ENCODE measurements at places on chromosomes 6 and 20. TPM values are rescaled to one million over a fixed set of nuclear protein-coding genes. Genes with fewer than 3 reads are reported as not detected.

Gene SERPINB6
- total RNA-seq = 163 TPM

Gene SLC13A3
- total RNA-seq = 5.7 TPM

DNA sequence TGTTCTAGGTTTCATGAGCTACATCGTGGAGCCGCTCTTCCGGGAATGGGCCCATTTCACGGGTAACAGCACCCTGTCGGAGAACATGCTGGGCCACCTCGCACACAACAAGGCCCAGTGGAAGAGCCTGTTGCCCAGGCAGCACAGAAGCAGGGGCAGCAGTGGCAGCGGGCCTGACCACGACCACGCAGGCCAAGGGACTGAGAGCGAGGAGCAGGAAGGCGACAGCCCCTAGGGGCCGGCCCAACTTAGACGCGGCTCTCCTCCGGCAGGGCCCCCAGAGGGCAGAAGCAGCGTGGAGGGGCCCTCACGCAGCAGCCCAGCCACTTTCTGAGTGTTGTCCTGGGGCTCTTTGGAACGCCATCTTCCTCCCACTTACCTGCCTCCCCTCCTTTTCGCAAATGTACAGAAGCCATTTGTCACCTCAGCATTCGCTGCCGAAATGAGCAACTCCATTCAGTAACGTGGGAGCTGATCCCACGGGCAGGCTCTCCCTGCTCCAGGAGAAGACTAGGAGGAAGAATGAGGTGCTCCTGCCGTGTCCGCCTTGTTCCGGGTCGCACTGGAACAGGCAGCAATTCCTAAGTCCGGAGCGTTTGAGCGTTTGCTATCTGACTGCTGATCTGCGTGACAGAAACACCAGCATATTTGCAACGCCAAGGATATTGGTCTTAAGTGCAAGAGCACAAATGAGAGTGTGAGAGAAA, 58.4 kb downstream of the MTFR2 start:
- no peak overlapping the region for H3K4me3 ChIP-seq
- no peaks in the 10 kb centered on the region for H3K27me3 ChIP-seq
- H3K27ac ChIP-seq = no peak overlapping the region
- H3K4me1 ChIP-seq = no peaks in the 10 kb centered on the region
- no peak for DNase-seq

- H3K4me1 ChIP-seq = peaks cover 14% of the 10 kb centered on the region
- no peak for DNase-seq
- H3K27me3 ChIP-seq = no peaks in the 10 kb centered on the region
- no peak overlapping the region for H3K4me3 ChIP-seq
These were observed 44.6 kb downstream of the RIN2 start for GRCh38 chr20:19802492-19803158.

DNA sequence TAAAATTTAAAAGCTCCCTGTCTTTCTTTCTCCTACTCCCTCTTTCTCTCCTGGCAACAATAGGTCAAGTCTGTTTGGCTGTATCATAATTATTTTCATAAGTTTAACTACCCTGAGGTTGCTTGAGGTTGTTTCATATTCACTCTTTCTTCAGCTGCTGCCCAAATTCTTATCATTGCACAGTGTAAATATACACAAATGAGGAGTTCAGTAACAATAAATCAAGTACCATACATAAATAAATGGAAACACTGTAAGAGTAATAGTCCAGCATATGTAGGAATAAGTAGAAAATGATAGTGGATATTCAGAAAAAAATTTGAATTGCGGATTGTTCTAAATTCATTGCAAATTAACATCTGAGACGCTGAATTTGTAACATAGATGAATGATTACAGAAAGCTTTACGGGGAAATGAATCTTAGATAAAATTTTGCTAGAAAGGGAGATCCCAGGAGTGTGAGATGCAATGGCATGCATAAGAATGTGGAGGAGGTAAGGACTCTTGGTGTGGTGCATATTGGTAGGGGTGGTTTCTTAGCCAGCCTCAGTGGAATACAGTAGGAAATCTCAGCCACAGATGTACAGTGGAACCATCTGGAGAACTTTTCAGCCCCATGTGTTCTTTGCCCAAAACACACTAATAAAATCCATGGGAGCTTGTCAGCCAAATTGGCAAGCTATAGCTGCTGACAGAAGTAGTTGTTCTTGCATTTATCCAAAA, 480.7 kb downstream of the HTR1B start:
- no peak overlapping the region for H3K27ac ChIP-seq
- DNase-seq = no peak
- no peak overlapping the region for H3K4me3 ChIP-seq
- no peaks in the 10 kb centered on the region for H3K36me3 ChIP-seq

DNA sequence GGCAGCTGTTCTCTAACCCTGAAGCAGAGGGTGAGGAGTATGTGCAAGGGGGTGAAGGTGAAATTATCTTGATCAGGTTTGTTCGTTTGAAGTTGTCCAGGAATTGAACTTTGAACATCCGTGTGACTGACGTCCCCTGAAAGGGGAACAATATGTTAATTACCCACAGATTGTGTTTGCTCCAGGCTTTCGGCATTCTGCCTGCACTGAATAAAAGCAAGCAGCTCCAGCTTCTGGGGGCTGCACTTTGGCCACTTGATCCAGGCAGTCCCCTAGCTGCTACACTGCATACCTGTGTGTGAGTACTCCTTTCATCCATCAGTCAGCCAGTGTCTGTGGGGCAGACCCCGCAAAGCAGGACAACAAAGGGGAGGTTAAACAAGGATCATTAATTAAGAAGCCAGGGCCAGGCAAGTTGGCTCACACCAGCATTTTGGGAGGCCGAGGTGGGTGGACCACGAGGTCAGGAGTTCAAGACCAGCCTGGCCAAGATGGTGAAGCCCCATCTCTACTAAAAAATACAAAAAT, 104.8 kb upstream of the BTN3A2 start:
- H3K27ac ChIP-seq = no peak overlapping the region
- H3K27me3 ChIP-seq = no peaks in the 10 kb centered on the region
- H3K4me3 ChIP-seq = no peak overlapping the region
- no peak for DNase-seq
- H3K36me3 ChIP-seq = no peaks in the 10 kb centered on the region
- H3K4me1 ChIP-seq = no peaks in the 10 kb centered on the region

- H3K4me1 ChIP-seq = no peaks in the 10 kb centered on the region
- H3K4me3 ChIP-seq = no peak overlapping the region
- H3K27ac ChIP-seq = no peak overlapping the region
- H3K36me3 ChIP-seq = no peaks in the 10 kb centered on the region
- DNase-seq = peak; percentile 91
- H3K27me3 ChIP-seq = no peaks in the 10 kb centered on the region
These were observed 11.5 kb upstream of the MEP1A start for GRCh38 chr6:46781478-46782378.

DNA sequence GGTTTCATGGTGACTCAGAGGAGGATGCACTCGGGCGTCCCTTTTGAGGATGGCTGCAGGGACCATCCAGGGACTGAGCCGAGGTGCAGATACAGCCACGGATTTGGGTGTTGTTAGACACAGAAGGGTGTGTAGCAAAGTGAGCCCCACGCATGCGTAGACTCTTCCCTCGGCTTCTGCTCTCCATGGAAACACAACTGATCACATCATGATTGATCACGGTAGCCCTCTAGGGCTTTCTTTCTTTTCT, 606 bp upstream of the ULBP1 start:
- no peaks in the 10 kb centered on the region for H3K36me3 ChIP-seq
- H3K4me1 ChIP-seq = peaks cover 30% of the 10 kb centered on the region
- peaks cover 86% of the 10 kb centered on the region for H3K27me3 ChIP-seq
- H3K4me3 ChIP-seq = peak overlapping the region; percentile 53
- DNase-seq = no peak

DNA sequence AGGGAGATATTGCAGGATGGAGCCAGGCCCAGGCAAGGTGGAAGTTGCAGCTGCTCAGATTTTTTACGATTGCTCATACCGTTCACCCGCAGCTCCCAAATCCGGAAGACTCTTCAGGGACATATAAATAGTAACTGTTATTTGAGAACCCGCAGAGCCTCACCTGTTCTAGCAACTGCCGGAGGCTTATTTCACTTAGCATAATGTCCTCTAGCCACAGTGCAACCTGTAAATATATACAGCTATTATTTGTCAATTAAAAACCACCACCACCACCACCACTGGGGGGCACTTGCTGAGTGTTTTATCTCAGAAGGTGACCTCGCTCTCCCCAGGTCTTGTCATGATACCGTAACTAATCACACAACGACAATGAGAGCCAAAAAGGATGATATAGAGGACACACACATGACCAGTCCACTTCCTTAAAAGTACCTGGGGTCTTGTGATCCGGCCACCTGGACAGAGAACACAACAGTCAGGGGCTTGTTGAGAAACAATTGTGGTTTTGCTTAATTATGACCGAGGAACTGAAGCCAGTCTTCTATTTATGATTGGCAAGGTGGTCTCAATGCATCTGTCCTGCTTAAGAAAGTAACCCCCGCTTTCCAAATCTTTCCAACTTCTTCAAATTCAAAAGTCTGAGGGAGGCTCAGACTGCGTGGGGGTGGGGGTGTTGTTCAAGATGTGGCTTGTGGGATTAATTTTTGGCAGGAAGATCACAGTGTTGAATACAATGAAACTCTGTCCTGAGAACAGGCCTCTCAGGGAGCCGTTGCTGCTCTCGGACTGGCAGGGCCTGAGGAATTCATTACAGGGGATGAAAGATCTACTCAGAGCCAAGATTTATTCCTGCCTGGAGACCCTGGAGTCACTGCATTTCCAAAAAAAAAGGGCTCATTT, 107.7 kb upstream of the PRND start:
- H3K27me3 ChIP-seq = no peaks in the 10 kb centered on the region
- peaks cover 10% of the 10 kb centered on the region for H3K4me1 ChIP-seq
- DNase-seq = peak; percentile 52
- peak overlapping the region; percentile 56 for H3K27ac ChIP-seq
- no peaks in the 10 kb centered on the region for H3K36me3 ChIP-seq
